ENCODE measurements at places on chromosomes 12 and 14.

DNA sequence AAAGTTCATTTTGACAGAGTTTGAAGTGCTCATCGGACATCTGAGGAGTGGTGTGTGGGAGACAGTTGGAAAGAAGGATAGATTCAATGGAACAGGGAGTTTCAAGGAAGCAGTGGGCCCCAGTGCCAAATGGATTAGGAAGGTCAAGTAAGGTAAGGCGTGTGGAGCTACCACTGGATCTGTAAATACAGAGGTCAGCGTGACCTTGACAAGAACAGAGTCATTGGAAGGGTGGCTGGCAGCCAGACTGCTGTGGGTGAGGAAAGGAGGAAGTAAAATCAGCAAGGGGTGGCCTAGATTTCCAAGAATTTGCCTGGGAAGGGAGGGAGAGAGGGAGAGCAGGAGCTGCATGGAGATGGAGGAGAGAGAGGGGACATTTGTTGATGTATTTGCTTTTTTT is 68.2 kb upstream of the IGF1 start:
- DNase-seq: no peak

DNA sequence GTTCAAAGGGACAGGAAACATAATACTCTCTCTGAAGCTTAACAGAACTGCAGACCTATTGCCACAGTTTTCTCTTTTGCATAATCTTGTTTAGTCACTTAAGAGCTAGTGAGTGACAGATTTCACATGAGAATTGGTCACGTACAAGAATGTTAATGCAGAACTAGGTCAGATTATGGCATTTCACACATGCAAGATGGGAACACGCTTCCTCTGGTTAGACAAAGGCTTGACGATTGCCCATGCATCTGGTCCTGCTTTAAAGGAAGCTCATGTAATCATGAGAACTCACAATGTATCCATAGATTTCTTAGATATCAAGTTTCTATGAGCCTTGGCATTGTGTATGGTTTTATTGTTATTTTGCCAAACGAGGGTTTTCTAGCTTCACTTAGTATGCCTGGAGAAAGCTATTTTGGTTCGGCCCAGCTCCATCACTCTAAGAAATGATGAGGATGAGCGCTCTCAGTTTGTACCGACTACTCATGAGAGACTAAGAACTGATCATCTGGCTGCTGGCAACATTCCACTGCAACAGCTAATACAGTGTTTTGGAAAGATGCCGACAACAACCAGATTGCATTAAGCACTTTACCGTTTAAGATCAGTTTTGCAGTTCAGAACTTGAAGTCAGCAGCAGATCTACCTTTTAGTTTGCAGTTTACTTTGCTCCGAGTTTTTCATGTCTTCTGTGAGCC is 380.0 kb downstream of the DIO2 start:
- DNase-seq: no peak

DNA sequence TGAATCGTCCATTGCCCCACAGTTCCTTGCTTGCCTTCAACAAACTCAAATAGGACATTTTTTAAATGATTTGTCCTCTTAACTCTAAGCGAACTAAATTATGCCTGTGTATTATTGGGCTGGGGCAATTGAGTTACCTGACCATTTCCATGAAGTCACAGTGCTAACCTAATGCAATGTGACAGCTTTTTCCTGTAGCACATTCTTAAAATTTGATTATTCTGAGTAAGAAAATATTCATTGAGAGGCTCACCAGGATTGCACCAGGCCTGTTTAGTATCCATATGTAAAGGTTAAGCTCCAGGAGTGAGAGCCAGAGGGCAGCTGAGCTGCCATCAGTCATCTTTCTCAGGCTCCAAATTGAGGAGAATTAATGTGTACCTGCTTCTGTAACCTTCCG is 90.9 kb downstream of the GPR65 start:
- no peak for DNase-seq

- DNase-seq: no peak
Measured at GRCh38 chr12:113214895-113215400, 6.3 kb upstream of the TPCN1 start.

- no peak for DNase-seq
Measured at GRCh38 chr12:39176356-39176755, 266.6 kb downstream of the KIF21A start.

DNA sequence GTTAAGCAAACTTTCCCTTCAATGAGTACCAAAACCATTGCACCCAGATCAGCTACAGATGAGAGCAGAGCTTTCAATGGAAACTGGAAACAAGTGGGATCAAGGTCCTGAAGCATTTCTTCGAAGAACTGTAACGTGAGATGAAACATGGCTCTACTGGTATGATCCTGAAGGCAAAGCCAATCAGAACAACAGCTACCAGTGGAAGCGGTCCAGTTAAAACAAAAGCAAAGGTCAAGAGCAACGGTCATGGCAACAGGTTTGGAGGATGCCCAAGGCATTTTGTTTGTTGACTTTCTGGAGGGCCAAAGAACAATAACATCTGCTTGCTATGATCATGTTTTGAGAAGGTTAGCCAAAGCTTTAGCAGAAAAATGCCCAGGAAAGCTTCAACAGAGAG is 137.9 kb upstream of the CPSF6 start:
- no peak for DNase-seq

DNA sequence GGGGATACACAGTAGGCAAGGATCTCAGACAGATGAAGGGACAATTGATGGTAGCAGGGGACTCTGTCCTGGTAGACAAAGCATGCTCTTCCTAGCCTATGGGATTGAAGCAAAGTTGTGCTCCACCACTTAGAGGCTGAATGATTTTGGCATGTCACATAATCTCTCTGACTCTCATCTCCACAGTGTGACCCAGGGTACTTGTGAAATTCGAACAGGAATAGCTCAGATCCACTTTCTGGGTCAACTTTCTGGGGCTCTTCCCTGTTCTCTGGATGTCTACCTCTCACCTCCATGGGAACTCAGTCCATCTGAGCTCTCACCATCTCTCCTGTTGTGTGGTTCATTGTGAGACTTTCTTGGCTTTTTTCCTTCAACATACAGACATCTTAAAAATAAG is 1.7 kb upstream of the DCD start:
- no peak for DNase-seq

DNA sequence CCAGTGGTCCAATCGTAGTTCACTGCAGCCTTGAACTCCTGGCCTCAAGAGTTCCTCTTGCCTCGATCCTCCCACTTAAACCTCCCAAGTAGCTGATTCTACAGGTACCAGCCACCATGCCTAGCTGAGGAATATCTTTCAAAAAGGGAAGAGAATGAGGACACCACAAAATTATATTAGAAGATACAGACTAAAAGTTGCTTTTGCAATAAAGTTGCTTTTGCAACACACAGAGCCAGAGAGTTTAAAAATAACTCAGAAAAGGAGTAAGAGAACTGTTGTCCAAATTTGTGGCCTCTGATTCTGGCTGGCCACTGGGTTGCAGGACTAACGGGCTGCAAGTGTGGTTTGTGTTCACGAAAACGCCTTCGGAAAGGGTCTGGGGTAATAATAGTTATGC is 19.8 kb downstream of the TMEM253 start:
- no peak for DNase-seq

DNA sequence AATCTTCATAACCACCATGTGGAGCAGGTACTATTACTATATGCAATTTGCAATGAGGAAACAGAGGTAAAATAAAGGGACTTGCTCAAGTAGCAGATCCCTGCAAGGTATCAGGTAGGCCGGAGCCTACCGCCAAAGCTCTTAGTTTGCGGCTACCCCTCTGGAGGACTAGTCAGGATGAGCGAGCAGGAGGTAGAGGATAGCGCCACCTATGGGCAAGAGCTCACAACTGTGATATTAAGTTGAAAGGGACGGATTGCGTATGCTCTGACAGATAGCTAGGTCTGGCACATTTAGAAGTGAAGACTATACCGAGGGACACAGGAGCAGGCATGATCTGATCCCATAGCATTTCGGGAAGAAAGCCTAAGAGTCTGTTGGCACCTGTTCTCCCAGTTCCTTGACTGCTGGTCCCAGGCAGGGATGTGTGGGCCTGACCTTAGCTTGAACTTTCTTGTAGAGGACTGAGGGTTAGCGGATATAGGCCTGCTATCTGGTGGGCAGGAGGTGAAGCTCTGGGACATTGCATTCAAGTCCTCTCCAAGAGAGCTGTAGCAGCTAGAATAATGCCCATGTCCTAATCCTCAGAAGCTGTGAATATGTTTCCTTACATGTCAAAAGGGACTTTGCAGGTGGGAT is 48.0 kb downstream of the SLC17A8 start:
- DNase-seq: no peak

DNA sequence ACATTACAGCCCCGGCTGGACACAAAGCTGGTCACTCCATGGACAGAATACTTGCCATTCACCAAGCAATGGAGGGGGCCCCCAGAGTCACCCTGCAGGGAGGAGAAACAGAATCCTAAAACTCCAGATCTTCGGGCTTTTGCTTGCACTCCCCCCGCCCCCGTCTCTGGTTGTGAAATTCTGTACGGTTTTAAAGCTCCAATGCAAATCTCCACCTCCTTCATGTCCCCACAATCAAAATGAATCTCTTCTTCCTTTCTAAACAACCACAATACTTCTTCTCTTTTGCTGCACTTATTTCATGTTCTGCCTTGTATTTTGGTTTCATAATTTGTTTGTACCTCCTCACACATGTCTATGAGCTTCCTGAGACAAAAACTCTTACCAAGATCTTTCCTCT is 5.8 kb upstream of the BIN2 start:
- no peak for DNase-seq

- DNase-seq: no peak
Measured at GRCh38 chr14:96249029-96249428, 7.0 kb upstream of the BDKRB1 start.

DNA sequence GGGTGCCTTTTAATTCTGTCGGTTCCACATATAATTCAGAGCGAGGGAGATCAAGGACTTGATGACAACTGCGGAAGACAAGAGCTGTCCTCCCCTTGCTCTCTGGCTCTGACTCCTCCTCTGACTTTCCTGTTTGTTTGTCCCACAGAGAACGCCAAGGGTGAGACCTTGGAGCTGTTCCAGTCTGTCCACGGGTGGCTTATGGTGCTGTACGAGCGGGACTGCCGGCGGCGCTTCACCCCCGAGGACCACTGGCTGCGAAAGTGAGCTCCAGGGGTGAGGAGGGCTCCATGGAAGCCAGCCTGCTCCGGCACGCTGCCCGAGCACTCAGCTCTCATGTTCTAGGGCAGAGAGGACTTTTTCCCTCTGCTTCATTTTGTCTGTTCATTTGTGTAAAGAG is 32.8 kb downstream of the UBE3B start:
- no peak for DNase-seq

- DNase-seq: no peak
Measured at GRCh38 chr14:76491172-76491930, 115.4 kb downstream of the ESRRB start.

- DNase-seq: no peak
Measured at GRCh38 chr14:63295231-63295685, 23.5 kb downstream of the GPHB5 start.

DNA sequence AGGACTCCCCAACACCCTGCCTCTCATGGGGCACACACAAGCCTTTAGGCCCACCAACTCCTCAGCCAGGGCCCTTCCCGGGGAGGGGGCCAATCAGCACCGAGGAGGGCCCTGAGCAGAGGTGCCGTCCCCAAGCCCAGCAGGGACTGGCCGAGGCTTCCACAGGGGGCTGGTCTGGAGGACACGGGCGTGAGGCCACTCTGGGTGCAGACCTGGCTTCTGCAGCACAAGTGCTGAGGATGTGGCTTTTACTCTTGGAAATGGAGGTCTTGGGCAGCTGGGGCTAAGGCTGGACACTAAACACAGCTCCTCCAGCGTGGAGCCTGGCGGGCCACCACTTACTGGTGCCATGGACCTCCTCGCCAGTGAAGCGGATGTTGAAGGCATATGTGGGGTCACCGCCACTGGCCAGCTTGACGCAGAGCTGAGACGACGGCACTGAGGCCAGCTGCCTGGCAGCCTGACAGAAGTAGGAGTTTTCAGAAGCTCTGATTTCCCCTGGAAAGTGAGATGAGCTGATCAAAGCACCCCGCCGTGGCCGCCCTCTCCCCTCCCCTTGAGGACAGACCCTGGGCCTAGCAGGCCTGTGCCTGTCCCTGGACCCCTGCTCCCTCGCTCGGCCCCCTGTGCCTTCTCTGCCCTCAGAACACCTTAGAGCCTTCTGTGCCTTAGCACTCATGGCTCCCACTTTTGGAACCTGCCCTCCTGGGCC is 44.0 kb downstream of the TRAFD1 start:
- no peak for DNase-seq

- DNase-seq: no peak
Measured at GRCh38 chr12:11568155-11568761, 81.2 kb upstream of the ETV6 start.

DNA sequence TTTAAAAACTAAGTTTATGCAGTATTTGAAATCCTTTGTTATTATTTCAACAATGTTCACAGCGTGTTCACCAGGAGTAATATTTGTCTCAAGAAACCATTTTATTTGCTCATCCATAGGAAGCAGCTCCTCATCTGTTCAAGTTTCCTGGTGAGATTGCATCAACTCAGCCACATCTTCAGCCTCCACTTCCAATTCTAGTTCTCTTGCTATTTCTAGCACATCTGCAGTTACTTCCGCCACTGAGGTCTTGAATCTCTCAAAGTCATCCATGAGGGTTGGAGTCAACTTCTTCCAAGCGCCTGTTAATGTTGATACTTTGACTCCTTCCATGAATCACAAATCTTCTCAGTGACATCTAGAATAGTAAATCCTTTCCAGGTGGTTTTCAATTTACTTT is 18.0 kb downstream of the CLEC9A start:
- no peak for DNase-seq

DNA sequence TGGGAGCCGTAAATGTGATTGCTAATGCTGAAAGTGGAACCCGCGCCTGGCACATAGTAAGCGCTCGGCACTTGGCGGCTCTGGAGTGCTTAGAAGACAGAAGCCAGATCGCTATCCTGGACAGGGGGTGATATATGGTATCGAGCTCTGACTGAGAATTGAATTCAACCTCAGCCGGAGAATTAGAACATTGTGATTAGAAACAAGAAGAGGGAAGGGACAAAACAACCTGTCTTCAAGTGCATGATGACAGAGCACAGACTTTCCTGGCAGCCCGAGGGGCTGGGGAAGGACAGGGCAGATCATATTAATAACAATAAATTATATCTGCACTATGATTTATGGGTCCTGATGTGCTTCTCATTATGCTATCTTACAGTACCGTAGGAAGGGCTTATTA is 66.9 kb upstream of the TBX3 start:
- no peak for DNase-seq

GRCh38 chr12:128052331-128052730 is 214.6 kb upstream of the TMEM132C start:
- no peak for DNase-seq

GRCh38 chr12:120529641-120530417 is 871 bp upstream of the COQ5 start:
- peak; percentile 21 for DNase-seq

GRCh38 chr12:12587878-12588277 is 23.8 kb upstream of the CREBL2 start:
- DNase-seq: no peak

DNA sequence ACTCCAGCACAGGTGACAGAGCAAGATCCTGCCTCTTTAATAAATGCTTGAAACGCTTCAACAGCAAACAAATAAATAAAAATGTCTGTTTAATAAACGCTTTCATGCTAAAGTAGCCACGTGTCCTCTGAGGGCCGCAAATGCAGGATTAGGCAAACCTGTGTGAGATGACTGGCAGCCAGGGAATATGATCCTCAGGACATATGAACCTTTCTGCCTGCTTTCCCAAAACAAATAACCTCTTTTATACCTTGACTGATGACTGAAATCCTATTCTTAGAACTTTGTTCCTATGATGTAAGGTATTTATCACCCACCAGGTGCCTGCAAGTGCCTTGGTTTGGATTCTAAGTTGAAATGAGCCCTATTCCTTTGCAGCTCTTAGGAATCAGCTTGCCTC is 14.5 kb upstream of the FLVCR2 start:
- no peak for DNase-seq

GRCh38 chr12:91126516-91126915 is 15.2 kb upstream of the LUM start:
- DNase-seq: no peak

GRCh38 chr12:58443273-58443980 is 476.9 kb downstream of the LRIG3 start:
- DNase-seq: no peak
